RPMI7951 (cell line): ENCODE measurements at places on chromosomes 1 and 21. TPM values are rescaled to one million over a fixed set of nuclear protein-coding genes. Genes with fewer than 3 reads are reported as not detected.

Gene ALX3
- not detected in 2 replicates for total RNA-seq

Gene ELF3
- not detected in 2 replicates for total RNA-seq

Gene HES5
- total RNA-seq = not detected in 2 replicates

DNA sequence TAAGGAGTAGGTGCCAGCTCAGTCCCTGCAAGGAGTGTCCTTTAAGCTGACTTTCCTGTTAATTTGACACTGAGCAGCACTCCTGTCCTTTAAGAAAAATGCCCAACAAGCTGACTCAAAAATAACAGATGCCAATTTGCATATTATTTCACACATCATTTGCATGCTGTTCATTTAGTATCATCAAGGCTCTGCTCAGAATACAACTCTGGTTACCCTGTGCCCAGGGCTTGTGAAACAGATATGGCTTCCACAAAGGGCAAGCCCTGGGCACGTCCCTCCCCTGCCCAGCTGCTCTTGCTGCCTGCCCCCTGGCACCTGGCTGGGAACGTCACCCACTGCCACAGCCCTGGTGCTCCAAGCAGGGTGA is 10.3 kb downstream of the KCNN3 start:
- DNase-seq = no peak

- no peak for DNase-seq
Measured at GRCh38 chr1:183222909-183223308, 36.8 kb downstream of the LAMC2 start.

- peak; percentile 87 for DNase-seq
Measured at GRCh38 chr1:112544011-112544688, 35.4 kb downstream of the WNT2B start.

- DNase-seq = no peak
Measured at GRCh38 chr1:96028071-96028470, 693.5 kb upstream of the PTBP2 start.

DNA sequence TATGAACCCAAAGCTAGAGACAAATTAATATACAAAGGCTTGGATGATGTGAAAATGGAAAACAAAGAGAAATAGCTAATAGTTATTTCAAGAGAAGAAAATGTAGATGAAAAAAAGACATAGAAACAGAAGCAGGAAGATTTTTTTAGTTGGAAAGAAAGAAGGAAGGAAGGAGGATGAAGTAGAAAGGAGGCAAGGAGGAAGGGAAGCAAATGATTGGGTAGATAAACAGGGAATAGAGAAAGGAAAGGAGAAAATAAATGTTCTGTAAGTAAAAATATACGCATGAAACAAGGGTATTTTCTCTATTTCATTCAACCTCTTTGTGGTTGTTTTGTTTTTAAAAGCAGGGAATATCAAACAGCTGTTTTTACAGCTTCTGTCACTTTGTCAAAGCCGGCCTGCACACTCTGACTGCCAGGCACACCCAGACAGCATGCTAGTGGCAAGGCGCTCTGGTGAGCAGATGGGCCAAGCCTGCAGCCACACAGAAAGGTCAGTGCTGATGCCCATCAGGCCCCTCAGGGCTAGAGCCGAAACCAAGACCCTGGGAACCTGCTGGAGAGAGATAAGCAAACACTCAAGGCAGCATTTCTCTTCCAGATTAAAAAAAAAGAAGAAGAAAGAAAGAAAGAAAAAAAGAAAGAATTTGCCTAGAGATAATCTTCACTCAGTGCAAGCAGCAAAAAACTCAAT is 72.9 kb upstream of the CTTNBP2NL start:
- DNase-seq = no peak

GRCh38 chr1:43073490-43074230 is 98.4 kb downstream of the EBNA1BP2 start:
- DNase-seq = peak; percentile 70

DNA sequence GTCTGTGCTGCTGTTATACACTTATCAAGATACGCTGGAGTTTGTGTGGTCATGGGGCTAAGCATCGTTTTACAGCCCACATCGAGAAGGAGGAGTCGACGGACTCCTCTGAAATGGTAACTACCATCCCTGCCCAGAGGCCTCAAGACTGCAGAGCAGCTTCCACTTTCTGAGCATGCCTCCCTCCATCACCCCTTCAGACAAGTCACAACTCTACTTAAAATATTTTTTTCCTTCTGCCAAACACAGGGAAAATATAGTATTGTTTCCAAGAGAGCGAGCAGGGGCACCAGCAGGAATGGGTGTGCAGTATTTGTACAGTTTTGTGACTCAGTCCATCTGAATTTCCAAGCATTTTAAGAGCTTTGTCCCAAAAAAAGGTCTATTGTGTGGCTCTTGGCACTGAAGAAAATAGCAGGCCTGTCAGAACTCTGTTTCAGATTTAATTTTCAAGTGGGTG is 14.1 kb downstream of the EVA1C start:
- peak; percentile 72 for DNase-seq

DNA sequence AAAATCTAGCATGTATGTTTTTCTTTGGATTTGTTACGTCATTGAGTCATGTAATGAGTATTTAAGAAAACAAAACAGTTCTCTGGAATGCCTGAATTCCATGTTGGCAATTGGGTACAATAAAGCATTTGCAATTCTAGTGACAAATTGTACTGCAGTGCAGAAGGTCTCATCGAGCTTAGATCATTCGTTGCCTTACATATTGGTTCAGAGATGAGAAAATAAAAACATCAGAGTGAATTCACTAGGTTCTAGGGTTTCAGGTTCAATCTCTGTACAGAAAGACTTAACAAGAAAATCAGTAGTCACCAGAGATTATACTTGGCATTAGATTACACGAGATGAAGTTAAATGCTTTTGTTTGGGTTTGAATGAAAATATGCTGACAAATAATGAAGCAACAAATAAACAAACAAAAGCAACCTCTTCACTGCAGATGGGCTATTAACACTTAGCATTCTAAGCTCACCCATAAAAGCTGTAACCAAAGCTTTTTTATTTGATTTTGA is 124.7 kb downstream of the RYR2 start:
- no peak for DNase-seq

- no peak for DNase-seq
Measured at GRCh38 chr1:230127105-230128054, 60.3 kb downstream of the GALNT2 start.

GRCh38 chr1:230430499-230430898 is 4.4 kb upstream of the PGBD5 start:
- no peak for DNase-seq
